ENCODE measurements at places on chromosomes 1 and 21.

DNA sequence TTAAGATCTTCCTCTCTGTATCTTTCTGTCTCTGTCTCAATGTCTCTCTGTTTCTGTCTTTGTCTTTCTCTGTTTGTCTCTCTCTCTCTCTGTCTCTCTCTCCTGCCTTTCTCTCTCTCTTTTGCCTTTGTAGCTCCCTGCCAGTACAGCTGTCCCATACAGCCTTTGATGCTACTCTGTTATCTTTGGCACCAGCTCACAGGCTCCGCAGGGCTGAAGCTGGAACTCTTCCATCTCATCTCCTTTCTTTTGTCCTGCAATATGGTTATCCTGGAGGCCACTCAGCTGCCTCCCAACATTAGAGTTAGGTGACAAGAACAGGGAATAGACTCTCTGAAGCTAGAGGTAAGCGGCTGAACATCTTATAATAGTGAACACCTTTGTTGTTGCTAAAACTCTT, 354.3 kb upstream of the NEGR1 start:
- DNase-seq: no peak

GRCh38 chr1:236451796-236452373, 57.8 kb downstream of the EDARADD start:
- DNase-seq: no peak

DNA sequence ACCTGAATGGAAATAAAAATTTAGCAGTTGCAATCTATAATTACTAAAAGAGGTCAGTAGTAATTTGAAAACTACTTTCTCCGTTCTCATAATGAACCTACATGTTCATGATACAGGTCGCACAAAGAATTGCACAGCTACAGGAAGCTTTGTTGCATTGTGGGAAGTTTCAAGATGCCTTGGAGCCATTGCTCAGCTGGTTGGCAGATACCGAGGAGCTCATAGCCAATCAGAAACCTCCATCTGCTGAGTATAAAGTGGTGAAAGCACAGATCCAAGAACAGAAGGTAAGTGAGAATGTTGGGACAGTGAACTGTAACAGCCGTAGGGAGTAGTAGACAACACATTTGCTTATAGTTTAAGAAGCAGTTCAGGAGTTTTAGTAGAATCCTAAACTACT, 68.8 kb upstream of the BMP8A start:
- no peak for DNase-seq

- DNase-seq: no peak
Observed at GRCh38 chr1:113103977-113104376, 31.0 kb downstream of the LRIG2 start.

GRCh38 chr1:3295846-3296245, 158.6 kb upstream of the ARHGEF16 start:
- no peak for DNase-seq

DNA sequence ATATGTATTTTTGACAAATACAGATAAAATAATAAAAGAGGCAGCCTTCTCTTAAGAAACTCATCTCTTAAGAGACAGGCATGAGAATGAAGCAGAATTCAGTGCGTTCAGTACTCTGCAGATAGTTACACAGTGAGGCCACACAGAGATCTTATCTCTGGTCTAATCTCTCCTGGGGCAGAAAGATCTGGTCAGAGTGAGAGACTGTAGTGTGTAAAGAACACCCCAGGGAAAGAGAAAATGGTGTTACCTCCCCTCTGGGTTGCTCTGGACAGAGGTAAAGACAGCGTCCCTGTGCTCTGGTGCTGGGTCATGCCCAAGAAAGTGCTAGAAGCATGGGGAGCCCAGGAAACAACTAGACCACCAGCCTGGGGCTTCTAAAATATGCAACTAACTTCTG, 216.3 kb downstream of the SIPA1L2 start:
- DNase-seq: no peak

GRCh38 chr1:90726986-90727480, 9.9 kb upstream of the BARHL2 start:
- no peak for DNase-seq

GRCh38 chr1:222768592-222768991, 31.6 kb downstream of the FAM177B start:
- DNase-seq: no peak

DNA sequence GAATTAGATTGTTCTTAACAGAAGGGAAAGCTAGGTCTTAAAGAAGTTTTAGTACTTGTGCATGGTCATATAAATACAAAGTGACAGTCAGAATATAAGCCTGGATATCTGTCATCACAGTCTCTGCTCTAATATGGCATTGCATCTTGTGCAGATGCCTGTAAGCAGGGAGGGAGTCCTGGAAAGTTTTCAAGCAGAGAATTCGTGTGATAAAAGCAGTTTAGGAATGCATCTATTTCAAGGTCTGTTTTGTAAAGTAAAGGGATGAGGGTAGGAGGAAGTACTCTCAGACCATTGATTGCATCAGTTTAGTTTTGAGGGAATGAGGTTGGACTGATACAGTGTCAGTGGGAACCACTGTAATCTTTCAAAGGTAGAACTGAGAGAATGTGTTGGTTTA, 30.6 kb downstream of the IARS2 start:
- no peak for DNase-seq

- DNase-seq: no peak
Observed at GRCh38 chr1:43405219-43405875, 15.6 kb downstream of the SZT2 start.

DNA sequence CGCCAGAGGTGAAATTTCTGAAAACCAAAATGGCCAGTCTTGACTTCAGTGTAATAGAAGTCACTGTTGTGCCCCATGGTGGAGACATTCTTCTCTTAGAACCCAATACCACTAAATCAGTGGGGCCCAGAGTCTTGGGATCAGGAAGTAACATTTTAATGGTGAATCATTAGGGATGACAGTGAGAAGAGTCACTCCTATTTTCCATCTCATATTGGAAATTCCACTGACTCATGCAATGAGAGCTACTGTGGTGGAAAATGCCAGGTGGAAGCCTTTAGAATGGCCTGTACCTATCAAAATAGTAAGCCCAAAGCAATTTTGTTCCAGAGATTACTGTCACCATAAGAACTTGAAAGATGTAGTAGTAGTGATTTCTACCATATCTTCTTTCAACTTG, 20.6 kb upstream of the PPM1J start:
- no peak for DNase-seq

- no peak for DNase-seq
Observed at GRCh38 chr1:247741756-247742155, 3.3 kb downstream of the OR14K1 start.

- no peak for DNase-seq
Observed at GRCh38 chr1:189084811-189085210, 1392.9 kb downstream of the BRINP3 start.

DNA sequence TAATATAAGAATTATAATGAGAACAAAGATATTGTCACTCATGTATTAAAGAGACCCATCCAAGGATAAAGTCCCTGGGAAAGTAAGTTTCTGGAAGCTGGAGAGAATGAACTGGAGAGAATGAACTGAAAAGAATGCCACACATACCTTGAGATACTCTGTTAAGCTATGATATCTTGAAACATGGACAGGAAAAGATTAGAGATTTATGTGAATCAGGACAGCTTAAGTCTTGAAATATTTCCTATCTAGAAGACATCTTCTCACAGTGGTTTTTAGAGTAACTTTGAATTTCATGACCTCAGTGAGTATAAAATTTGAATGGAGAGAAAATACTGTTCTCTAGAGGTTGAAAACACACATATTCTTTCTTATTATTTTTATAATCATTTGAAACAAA, 201.3 kb upstream of the HMCN1 start:
- no peak for DNase-seq

Measured in MM.1S (cell line).